Cortex of kidney (tissue), 1 donor: ENCODE measurements at places on chromosomes 2 and 18.

DNA sequence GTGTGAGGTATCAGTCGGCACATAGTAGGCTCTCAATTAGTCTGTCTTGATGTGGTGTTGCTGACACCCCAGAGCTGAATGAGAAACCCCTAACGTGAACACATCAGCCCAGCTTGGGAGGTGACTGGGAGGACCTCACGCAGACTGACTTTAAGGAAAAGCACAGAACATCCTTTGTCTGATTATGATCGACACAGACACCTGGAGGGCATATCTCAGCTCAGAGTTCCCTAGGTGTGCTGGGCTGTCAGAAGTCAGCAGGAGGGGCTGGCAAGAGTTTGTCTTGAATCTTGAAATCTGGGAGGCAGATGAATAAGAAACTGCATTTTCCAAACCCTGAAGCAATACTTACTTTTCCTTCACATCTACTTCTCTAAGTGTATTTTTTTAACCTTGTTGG, 16.8 kb upstream of the MYCN start:
- DNase-seq = no peak

DNA sequence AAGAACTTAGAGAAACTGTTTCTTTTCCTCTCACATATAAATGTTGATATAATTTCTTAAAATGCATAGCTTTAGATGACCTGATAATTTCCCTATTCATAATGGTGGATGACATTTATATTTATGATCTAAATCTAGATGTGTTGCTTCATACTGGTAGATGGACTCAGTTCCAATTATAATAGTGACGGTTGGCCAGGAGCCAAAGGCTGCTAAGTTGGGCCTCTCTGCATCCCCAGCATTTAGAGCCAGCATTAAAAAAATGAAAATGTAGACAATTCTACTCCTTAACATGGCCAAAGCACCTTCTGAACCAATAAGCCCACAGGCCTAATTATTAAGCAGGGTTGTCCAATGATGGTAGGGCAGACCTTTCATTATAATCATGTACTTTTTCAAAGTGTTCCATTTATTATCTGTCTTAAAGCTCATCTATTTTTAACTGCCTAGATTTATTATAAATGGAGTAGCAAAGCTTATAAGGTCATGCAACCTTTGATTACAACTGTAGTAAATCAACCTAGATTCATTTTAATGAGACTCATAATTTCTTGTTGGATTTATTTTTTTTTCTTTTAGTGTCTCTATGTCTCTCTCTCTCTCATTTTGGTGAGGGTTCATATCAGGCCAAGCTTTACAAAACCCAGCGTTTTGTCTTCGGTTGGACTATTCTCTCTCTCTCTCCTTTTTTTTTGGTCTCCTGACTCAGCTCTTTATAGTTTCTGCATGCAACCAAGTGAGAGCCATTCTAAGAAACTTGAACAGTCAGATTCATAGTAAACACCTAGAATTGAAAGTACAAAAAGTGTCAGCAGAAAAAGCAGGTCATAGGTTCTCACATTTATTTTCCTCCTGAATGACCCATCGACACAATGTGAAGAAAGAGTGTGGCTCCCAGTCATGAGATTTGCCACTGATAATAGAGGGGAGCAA, 2016.1 kb upstream of the PIK3C3 start:
- no peak for DNase-seq

- DNase-seq = no peak
These were observed 22.9 kb downstream of the INPP1 start for GRCh38 chr2:190366248-190366753.

GRCh38 chr2:30772021-30772705, 35.1 kb downstream of the CAPN13 start:
- no peak for DNase-seq
